ENCODE measurements at places on chromosomes 2 and 18. TPM values are rescaled to one million over a fixed set of nuclear protein-coding genes. Genes with fewer than 3 reads are reported as not detected.

- no peak for DNase-seq
These were observed 47.8 kb downstream of the NHEJ1 start for GRCh38 chr2:219112651-219113338.

DNA sequence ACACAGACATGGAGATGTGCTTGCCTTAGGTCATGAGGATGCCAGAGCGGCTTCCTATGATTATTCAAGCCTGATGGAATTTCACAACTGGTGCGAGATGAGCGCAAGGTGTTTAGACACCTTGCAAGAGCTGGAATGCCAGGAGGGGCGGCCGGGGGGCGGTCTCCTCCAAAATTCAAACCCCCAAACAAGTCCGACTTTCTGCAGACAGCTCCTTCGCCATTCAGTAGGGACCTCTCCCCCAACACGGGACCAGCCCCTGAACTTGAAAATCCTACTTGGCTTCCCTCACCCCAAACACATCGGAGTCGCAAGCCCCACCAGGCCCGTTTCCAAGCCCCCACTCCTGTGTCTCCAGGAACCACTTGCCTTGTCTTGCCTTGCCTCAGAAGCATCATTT is 64.8 kb upstream of the ID2 start:
- no peak for DNase-seq

GRCh38 chr2:147255812-147256211 is 589.0 kb upstream of the ACVR2A start:
- peak; percentile 29 for DNase-seq

GRCh38 chr2:99562516-99562915 is 72.7 kb upstream of the REV1 start:
- no peak for DNase-seq

DNA sequence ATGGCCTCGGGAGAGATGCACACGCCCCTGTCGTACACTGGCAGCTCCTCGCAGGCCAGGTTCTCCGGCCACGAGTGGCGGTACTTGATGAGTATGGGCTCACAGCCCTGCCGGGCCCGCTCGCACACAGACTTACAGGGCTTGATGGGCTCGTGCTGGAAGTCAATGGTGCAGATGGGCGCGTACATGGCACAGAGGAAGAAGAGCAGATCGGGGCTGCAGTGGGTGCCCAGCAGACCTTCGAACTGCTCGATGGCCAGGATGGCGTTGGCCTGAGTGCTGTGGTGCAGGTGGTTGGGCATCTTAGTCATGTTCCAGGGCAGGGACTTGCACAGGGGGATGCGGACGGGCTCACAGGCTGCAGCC is 359 bp downstream of the FRZB start:
- DNase-seq = peak; percentile 31

GRCh38 chr2:202299712-202300111 is 34.1 kb downstream of the NOP58 start:
- no peak for DNase-seq

- DNase-seq = peak; percentile 93
These were observed 131.9 kb downstream of the GLI2 start for GRCh38 chr2:120867290-120868241.

DNA sequence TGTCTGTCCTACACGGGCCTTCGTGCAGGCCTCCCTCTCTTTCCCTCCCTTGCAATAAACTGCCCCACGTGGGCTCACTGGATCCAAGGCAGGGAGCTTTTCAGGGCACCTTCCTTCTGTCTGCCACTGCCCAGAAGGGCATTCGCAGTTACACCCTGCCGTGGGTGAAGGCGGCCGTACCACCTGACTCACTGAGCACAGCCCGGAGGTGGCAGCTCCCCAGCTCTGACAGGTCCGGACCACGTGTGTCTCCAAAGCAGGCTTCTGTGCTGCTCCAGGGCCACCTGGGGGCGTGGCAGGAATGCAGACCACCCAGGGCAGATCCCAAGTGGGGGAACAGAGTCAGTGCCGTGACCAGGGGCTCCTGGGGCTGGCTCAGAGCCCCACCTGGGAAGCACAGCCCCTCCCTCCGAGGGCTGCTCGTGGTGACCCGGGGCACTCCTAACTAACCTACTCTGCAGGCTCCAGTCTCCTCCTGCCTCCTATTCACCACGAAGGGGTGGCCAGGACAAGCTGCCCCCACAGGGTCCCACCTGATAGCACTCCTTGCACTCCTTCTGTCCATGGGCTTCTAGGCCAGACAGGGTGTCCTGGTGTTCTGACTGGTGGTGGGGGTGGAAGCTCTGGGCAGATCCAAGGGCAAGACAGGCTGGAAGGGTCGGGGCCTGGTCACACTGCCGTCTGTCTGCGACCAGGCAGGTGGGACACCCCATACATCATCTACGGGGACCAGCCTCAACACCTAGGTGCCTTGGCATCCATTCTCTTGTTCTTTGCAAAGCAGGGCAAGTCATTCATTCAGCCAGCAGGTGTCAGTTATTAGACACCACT is 9.7 kb downstream of the SNED1 start:
- DNase-seq = no peak

- no peak for DNase-seq
These were observed 9.3 kb upstream of the ERBB4 start for GRCh38 chr2:212547716-212548454.

DNA sequence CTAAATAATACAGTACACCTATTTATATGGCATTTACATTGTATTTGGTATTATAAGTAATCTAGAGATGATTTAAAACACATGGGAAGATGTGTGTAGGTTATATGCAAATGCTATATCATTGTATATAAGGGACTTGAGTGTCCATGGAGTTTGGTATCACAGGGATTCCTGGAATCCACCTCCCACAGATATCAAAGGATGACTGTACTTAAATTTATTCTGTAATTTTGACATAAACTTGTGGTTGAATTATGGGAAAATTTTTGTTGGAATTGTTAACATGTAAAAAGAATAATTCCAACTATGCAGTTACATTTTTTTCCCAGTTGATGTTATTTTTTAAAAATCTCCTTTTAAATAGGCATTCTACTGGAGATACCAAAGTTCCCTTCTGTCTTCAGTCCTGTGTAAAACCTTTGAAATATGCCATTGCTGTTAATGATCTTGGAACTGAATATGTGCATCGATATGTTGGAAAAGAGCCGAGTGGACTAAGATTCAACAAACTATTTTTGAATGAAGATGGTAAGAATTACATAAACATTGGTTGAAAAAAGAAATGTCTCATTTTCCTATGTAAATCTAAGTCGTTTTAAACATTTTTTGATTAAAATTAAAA is 24.1 kb downstream of the GLS start:
- no peak for DNase-seq

DNA sequence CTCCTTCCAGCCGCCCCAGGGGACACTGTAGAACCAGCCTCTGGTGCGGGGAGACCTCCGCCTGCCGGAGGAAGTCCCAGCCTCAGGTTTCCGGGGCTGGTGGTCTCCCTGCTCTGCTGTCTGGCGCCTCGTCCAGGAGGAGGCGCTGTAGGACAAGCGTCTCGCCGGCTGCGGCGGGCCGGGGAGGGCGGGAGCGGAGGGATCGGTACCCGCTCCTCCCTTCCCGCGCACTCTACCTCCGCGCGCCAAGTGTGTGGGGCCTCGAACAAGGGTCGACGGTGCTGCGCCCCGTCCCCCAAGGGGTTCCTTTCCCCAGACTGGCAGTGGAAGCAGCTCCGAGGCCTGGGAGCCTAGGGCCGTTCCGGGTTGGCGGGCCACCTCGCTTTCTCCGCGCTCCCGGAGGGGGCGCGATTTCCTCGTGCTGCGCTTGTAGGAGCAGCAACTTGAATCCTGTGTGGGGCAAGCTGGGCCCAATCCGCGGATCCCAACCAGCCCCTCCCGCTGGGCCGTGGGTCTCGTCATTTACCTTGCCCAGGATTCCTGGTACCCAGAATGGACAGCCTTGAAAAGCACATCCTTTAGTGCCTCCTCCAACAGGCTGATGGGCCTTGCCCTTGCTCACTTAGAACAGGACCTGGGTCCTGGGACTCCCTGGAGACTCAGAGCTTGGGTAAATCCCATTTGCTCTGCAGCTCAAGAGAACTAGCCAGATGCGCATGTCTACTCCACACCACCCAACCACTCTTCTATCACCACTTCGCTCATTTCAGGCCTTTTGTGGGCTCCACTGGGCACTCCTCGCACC is 10.6 kb upstream of the HOXD4 start:
- DNase-seq = peak; percentile 78

DNA sequence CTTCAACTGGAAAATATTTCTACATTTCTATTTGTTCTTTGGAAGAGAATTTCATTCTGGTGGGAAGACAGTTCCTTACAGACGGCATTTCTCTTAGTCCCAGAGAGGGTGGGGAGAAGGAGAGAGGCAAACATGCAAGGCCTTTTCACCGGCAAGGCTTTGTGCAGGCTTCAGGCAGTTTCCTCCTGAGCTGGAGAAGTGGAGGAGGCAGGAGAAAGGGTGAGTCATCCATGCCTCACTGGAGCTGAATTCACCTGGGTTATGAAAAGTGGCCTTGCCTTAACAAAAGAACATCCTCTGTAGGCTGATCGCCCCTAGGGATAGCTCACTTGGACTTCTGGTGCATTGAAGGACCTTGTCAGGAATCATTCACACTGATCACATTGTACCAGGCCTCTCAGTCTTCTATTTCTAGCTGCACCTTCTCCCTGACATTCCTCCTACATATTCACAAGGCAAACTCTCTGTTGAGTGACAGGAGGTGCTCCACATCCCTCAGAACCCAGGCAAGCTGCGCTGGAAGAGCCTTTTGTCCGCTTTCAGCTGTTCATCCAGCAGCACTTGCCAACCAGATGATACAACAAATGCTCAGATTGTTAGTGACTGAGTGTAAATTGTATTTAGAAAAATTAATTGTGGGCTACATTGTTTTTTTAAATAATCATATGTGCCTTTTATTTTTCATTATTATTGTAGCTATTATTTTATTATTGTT is 796.1 kb downstream of the DCDC2C start:
- peak; percentile 17 for DNase-seq

DNA sequence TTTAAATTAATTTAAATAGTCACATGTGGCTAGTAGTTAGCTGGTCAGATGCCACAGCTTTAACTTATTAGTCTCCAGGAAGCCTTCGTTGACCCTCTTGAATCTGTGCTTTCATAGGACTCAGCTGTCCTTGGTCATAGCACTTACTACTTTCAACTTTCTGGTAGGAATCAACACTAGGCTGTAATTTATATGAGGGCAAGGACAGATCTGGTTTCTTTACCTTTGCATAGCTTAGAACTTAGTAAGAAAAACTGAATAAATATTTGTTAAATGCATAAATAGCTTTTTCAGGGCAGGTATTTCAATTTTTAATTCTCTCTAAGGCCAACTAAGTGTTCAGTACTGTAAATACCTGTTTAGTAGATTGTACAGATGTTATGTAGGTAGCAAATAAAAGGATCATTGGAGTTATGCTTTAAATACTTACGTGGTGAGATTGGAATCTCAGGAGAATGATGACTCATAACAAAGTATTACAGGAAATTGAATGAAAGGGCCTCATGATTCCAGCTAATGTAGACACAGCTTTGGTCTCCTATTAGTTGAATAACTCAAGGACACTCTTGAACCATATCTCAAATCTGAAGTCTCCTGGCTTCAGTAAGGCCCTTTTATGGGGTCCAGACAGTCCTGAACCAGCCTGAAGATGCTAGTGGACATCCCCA is 2.6 kb downstream of the CLIP4 start:
- peak; percentile 51 for DNase-seq

- no peak for DNase-seq
These were observed 4.7 kb downstream of the MYOM1 start for GRCh38 chr18:3214855-3215637.

- no peak for DNase-seq
These were observed 437.4 kb upstream of the POU3F3 start for GRCh38 chr2:104416339-104417000.

- no peak for DNase-seq
These were observed 22.5 kb upstream of the SALL3 start for GRCh38 chr18:78957140-78957539.

GRCh38 chr2:74253971-74254310 is 55.5 kb downstream of the MTHFD2 start:
- DNase-seq = peak; percentile 27

DNA sequence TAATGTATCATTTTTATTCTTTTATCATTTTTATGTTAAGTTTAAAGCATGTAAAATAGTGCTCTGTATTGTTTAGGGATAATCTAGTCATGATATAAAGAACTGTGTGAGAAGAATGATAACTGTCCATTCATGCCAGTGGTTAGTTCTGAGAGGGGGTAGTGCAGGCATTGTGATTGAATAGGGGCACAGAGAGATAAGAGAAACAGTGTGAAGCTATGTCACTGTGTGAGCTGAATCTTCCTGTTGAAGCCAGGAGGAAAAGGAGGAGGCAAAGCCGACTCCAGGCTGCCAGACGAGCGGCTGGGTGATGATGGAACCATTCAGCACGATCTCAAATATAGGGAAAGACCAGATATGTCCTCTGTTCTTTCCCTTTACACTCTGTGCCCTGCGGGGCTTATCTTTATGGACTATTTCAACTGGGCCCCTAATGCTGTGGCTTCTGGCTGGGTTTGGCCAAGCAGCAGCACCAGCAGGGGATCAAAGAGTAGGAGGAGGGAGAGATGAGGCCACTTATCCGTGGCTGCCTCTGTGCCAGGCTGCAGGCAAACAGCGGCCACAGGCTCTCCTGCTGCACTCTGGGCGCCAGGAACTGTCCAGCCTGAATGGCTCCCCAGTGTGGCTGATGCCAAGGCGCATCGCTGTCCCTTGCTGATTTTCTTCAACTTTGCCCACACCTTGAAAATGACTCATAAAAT is 128.0 kb downstream of the SPP2 start:
- peak; percentile 44 for DNase-seq

DNA sequence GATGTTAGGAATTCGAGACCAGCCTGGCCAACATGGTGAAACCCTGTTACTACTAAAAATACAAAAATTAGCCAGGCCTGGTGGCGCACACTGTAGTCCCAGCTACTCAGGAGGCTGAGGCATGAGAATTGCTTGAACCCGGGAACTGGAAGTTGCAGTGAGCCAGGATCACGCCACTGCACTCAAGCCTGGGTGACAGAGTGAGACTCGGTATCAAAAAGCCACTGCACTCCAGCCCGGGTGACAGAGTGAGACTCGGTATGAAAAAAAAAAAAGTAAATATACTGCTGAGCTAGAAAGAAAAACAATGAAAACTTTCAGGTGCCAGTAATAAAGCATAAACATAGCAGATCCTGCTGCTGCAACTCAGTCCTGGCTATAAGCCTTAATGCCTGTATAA is 73.5 kb downstream of the STRN start:
- no peak for DNase-seq

DSG1 gene
- total RNA-seq = not detected

ADGRF3 gene
- total RNA-seq = 0.11 TPM

ZNF397 gene
- total RNA-seq = 21.5 TPM

STAT4 gene
- total RNA-seq = 0.32 TPM

KCNF1 gene
- total RNA-seq = 1.3 TPM

NETO1 gene
- total RNA-seq = 3.6 TPM

GKN1 gene
- total RNA-seq = not detected

SMYD1 gene
- total RNA-seq = 289 TPM

MCM6 gene
- 19.8 TPM for total RNA-seq

ACMSD gene
- total RNA-seq = not detected

APOB gene
- total RNA-seq = 0.15 TPM

All from cardiac muscle cell (in vitro differentiated cells and primary cell).